ENCODE measurements at places on chromosomes 6 and 20.

GRCh38 chr20:9015984-9016324 lies 52.9 kb upstream of the PLCB4 start:
- DNase-seq = no peak

DNA sequence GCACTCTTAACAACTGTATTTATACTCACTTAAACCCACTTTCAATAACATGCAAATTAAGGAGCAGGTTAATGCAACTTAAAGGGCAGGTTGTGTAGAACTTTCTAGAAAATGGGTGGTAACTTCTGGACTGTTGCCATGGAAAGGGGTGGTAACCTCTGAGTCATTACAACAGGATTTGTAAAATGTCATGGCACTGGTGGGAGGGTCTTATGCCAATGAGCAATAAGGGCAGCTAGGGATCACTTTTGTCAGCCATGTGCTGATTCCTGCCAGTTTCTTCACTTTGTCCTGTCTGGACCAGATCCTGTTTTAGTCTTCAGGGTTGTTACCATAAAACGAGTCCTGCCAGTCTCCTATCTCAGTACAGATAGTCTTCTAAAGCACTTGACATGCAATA lies 560.5 kb upstream of the PTCHD4 start:
- no peak for DNase-seq

- DNase-seq = no peak
Measured at GRCh38 chr20:9040863-9041524, 27.9 kb upstream of the PLCB4 start.

DNA sequence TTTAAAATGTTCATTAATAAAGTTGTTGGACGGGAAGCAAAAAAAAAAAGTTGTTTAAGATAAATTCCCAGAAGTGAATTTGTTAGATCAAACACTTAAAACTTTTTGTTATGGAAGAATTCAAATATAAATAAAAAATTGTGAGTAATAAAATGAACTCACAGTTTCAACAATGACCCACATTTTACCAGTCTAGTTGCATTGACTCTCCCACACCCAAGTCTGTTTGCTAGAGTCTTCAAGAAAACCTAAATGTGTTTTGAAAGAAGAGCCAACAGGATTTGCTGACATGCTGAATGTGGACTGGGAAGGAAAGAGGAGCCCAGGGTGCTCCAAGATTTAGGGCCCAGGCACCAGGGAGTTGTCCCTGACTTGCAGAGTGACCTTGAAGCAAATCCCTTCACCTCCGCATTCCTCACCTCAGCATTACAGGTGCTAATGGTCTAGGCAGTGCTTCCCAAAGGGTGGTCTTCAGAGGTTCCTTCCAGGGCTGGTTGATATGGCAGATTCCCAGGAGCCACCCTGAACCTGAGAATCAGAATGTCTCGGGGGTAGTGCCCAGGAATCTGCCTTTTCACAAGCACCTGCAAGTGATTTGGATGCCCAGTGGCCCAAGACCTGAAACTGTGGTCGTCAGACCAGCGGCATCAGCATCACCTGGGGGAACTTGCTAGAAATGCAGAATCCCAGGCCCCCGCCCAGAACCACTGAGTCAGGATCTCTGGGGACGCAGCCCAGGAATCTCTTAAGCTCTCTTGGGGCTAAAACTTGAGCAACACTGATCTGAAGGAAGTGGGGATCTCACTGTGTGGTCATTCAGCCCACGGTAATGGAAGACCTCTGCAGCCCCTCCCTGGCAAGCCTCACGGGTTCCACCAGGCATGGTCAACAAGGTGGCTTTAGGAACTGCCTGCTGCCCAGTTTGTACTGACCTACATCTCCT lies 31.1 kb downstream of the POFUT1 start:
- DNase-seq = no peak

DNA sequence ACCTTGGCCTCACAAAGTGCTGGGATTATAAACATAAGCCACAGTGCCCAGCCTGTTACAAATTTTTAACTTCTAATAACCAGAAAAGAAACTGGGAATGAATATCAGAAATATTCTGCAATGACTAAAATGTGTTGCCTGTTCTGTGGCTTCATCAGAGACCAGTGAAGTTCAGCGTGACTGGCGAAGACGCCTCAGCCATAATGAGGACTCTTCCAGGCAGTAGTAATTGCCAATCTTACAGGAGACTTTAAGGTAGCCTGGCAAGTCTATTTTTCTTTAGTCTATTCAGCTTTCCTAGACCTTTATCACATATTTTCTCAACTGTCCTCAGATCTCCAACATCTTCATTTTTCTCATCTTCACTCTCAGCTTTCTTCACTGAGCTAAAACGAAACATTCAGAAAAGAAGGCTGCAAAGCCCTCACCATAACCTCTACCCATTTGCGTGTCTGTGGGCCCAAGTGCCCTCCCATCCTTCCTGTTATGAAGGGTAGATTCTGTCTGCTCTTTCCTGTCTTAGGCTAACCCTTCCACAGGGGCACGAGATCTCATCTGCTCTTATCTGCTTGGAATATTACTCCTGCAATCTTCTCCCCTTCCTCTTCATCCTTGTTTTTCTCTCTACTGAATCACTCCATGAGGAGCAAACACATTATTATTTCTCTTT lies 42.0 kb upstream of the OLIG3 start:
- no peak for DNase-seq

DNA sequence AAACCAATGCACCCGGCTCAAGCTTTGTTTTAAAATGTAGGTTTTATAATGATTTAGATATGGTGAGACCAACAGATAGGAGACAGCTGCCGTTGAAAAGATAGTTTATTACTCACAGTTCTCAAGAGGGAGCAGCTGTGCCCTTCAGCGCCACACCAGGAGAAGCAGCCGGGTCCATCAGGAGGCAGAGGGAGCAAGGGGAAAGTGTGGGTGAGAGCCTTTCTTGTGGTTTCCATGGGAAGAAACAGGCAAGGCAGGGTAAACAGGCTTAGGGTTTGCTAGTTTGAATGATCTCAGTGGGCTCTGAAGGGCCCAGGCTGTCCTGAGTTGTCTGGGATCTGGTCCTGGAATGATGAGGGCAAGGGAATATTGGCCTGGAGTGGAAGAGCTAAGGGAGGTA lies 117.7 kb upstream of the PLCB4 start:
- no peak for DNase-seq

GRCh38 chr6:94196891-94197290 lies 777.5 kb upstream of the EPHA7 start:
- DNase-seq = no peak
